ENCODE measurements at places on chromosomes 16 and 17.
A peak's percentile ranks its signal among the peaks of the same experiment; 100 is the strongest.

DNA sequence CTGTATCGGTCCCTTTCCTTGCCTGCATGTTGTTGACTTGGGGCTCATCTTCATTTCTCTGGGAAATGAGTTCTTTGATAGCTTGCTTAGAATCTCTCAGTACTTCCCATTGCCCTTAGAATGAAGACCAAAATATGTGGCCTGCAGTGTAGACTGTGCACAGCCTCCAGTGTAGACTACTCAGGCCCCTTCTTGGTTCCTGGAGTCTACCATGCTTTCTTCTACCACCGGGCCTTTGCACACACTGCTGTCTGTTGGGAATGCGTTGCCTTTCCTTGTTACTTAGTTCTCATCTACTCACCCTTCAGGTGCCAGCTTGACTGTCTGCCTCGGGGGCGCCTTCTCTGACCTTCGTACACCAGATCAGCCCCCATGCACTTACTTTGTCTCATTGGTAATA is 82.0 kb downstream of the ABCC1 start:
- no peak for DNase-seq

- DNase-seq = no peak
Observed at GRCh38 chr17:81365601-81366585, 29.4 kb upstream of the BAHCC1 start.

GRCh38 chr17:56593646-56594319 is at the start of gene NOG:
Gene NOG (plus strand): TSS chr17:56593699. CDS start chr17:56594224, 525 bp downstream.
- peak; percentile 33 for DNase-seq

- DNase-seq = peak; percentile 40
Observed at GRCh38 chr16:4664538-4665418, 28.6 kb upstream of the NUDT16L1 start.

DNA sequence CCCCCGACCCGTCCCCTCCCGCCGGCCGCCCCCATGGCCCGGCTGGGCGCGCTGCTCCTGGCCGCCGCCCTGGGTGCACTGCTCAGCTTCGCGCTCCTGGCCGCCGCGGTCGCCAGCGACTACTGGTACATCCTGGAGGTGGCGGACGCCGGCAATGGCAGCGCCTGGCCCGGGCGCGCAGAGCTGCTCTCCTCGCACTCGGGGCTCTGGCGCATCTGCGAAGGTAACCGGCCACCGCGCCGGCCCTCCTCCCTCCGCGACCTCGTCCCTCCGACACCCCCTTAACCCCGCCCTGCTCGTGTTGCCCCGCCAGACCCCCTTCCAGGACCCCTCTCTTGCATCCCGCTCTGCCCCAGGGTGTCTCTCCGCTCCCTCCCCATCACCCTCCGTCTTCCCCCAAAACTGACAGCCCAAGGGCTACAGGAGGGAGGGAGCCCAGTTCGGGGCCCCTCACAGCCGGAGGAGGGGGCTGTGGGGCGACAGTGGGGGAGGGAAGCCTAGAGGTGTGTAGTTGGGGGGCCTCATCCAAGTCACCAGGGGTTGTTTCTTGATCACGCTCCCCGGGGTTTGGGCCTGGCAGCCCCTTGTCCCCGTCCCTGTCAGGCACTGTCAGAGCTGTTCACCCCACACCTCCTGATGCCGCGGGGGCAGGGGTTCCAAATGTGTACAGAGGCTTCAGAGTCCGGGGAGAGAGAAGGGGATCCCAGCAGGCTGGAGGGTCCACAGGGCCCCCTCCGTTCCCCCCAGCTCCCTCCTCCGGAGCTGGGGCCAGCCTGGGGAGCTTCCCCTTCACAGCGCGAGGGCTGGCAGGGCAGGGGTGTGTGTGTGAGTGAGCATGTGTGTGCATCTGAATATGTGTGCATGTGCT is 794 bp downstream of the TMEM235 start:
- DNase-seq = no peak

GRCh38 chr16:8342276-8342675 is 248.0 kb downstream of the TMEM114 start:
- DNase-seq = no peak

DNA sequence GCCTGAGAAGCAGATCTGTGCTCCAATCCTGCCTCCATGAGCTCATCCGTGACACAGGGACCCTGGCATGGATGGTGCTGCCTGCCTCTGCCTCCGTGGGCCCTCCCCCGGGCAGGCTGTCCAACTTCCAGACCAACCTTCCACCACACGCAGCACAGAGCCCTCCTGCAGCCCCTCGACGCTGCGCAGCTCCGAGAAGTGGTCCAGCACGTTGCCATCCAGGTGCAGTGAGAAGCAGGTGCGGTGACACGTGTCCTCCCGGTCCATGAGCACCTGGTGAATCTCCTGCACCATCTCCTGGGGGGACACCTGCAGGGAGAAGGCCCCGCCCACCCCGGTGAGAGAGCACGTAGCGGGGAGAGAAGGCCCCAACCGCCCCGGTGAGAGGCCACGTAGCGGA is 8.4 kb downstream of the CLUH start:
- no peak for DNase-seq

DNA sequence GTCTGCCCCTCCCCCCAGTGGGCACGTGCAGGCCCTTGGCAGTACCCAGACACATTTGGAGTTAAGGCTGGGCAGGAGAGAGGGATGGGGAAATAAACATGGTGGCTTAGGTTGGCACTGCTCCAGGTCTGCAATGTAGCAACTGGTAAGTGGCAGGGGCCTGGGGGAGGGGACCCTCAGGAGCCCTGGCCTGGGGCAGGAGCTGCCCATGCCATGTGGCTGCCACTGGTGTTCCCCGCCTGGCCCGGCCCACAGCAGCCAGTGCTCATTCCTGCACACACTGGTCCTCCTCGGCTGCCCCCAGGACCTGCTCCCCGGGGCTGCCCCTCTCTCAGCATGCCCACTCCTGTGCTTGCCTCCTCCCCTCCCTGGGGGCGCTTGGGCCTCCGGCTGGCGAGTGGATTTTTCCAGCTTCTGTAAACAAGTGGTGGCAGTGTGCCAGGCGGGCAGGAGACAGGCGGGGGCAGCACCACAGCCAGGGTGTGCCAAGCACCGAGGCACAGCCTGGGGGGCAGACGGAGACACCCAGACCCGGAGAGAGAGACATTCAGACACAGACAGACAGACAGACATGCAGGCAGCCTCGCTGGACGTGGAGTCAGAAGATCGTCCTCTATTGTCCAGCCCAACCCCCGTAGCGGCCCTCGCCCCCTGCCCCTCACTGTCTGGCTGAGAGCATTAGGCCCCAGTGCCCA is 9.4 kb downstream of the THRA start:
- no peak for DNase-seq

GRCh38 chr17:57305908-57306504 is 49.7 kb downstream of the MSI2 start:
- no peak for DNase-seq

DNA sequence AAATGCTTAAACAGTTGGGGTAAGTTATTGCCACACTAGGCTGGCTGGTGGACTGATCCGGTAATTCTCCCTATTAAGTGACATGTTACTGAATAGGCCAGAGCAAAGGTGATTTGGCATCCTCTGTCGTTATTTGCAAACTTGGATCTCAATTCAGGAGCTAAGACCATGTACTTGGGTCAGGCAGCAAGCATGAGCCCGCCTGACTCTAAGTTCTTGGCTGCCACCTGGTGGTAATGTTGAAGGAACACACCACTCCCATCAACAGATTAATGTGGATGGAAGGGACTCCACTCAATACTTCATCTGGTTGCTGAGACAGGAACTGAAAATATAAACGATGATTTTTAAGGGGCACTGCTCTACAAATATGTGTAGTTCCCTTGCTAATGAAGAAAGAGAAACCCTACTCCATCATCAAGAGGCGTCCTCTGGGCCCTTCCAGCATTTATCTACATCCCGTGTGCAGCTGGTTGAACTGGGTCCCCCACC is 70.8 kb downstream of the EMP2 start:
- peak; percentile 29 for DNase-seq

- DNase-seq = no peak
Observed at GRCh38 chr17:78369791-78370381, 8.6 kb upstream of the PGS1 start.

DNA sequence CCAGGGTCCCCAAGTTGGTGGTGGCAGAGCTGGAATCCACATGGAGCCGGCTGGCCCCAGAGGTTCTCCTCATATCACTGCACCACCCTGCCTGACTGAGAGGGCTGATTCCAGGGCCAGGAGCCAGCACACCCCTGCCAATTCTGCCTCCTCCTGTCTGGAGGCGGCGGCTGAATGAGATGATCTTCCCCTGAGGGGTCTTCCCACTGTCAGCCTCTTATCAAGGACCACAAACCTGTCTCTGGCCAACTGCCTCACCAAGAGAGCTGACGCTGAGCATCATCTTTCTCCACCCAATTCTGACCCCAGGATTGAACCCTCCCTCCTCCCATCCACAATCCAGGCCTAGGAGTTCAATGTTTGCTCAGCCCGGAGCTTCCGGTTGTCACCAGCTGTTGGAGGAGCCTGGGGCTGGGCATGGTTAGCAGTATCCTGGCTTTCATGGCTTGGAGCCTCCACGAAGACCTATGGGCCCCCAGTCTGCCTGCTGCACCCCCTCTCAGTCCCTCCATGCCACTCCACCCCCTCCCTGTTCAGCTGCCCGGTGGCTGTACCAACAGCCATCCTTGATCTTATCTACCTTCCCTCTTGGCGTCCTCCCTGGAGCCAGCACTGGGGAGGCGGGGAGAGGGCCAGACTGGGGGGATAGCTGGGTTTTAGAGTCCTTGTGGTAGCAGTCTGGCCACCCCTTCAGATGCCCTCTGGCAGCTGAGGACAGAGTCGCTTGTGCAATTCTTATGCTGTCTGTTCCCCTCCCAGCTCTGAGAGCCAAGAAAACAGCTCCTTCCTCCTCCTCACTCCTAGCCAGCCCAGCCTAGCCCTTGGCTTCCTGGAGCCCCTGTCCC is 25.6 kb downstream of the ABCC3 start:
- no peak for DNase-seq

DNA sequence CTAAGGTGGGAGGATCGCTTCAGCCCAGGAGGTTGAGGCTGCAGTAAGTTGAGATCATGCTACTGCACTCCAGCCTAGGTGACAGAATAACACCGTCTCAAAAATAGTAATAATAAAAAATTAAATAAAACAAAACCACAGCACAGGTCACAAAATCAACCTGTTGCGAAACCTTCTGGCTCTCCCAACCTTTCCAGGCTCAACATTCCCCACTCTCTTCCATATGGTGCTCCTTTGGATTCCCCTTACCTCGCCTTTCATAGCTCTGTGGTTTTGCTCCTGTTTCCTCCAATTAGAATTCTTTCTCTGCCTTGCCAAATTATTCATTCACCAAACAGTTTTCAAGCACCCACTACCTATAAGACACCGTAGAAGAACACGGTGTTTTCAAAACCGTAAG is 4.7 kb downstream of the ZDHHC7 start:
- no peak for DNase-seq

Measured in stimulated activated CD8-positive, alpha-beta memory T cell treated with anti-CD3 and anti-CD28 coated beads, Interleukin-7, amount 100 ng/mL, for 4 hours (primary cell).